Hematopoietic multipotent progenitor cell treated with erythropoietin and hydrocortisone succinate and interleukin-3 and kit ligand, for 17 days (in vitro differentiated cells): ENCODE measurements at places on chromosomes 3 and 15.
A peak's percentile ranks its signal among the peaks of the same experiment; 100 is the strongest.

GRCh38 chr3:45529697-45530096 is 64.9 kb upstream of the LIMD1 start:
- no peak for DNase-seq

GRCh38 chr3:179811321-179812095 is 158.7 kb downstream of the USP13 start:
- DNase-seq, result no peak

DNA sequence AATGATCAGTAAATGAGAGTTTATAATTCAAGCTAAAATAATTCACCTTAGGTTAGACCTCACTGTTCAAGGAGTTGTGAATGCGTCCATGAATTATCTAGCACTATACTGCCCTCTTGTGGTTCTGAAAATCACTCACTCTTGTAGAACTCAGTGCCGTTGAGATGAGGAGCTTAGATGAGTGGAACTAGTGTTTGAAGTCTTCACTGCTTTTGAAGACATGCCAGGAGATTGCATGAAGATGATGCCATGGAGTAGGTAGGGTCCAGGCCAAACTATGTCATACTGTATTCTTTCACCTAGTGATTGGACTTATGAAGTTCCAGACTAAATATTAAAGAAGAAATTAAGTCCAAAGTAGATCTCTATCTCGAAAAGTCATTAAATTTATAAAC is 28.8 kb downstream of the LYSMD4 start:
- peak; percentile 90 for DNase-seq

- DNase-seq, result no peak
Measured at GRCh38 chr3:156251424-156251823, 131.0 kb downstream of the KCNAB1 start.

GRCh38 chr3:148998715-148999423 is 7.5 kb downstream of the GYG1 start:
- no peak for DNase-seq

GRCh38 chr15:90154246-90154645 is 46.9 kb upstream of the SEMA4B start:
- no peak for DNase-seq

GRCh38 chr3:129596194-129597086 is 10.0 kb downstream of the PLXND1 start:
- DNase-seq, result no peak

GRCh38 chr15:66894986-66895780 is 170.2 kb upstream of the SMAD3 start:
- no peak for DNase-seq

GRCh38 chr3:117238806-117239205 is 529.2 kb downstream of the TUSC7 start:
- DNase-seq, result no peak

GRCh38 chr3:189602471-189602870 is 28.7 kb upstream of the TP63 start:
- no peak for DNase-seq

DNA sequence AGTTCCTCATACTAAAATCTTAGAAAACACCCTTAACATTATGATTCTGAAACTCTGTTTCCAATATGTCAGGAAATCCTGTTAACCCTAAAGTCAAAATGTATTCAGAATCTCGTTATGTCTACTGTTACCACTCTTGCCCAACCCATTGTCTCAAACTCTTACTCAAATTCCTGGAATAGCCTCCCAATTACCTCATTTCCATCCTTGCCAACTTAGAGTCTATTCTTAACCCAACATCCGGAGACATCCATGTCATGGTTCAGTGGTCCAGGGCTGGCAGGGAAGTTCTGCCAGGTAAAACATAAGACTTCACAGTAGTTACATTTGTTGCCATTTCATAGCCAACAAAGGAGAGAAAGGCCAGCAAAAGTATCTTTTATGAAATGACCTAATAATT is 593.9 kb downstream of the PYDC2 start:
- DNase-seq, result no peak

DNA sequence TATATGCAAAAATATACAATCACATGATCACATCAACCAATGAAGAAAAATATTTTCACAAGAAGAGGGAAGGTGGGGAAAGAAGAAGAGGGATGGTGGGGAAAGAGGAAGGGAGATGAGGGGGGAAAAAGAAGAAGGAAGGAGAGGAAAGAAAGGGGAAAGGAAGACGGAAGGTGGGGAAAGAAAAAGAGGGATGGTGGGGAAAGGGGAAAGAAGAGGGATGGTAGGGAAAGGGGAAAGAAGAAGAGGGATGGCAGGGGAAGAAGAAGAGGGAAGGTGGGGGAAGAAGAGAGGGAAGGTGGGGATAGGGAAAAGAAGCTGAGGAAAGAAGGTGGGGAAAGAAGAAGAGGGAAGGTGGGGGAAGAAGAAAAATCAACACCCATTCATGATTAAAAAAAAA is 3.2 kb upstream of the GOLGB1 start:
- no peak for DNase-seq

- no peak for DNase-seq
Measured at GRCh38 chr15:83766339-83766738, 112.4 kb downstream of the ADAMTSL3 start.

DNA sequence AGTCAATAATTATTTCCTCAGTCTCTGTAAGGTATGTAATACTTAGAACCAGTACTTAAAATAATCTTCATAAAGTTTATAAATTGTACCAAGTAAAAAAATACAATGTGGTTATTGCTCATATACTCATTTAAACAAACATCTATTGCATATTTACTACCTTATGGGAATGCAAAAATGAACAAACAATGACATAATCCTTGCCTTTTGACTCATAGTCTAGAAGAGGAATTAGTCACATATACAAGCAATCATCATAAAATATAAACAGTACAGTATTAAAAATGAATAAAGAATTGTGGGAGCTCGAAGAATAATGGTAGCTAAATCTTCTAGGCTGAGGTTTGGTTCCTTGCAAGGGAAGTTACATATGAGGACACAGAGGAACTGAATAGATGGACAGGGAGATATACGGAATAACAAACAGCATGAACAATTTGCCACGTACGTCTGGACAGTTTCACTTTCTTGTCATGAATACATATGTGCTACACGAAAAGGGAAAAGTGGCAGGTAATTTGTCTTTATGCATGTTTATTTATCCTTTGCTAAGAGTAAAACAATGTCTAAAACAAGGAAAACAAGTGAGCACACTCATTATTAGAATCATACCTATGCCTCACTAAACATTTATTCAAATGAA is 17.2 kb downstream of the IMPG2 start:
- DNase-seq, result no peak

GRCh38 chr3:40557575-40558161 is 32.9 kb downstream of the ZNF621 start:
- no peak for DNase-seq

DNA sequence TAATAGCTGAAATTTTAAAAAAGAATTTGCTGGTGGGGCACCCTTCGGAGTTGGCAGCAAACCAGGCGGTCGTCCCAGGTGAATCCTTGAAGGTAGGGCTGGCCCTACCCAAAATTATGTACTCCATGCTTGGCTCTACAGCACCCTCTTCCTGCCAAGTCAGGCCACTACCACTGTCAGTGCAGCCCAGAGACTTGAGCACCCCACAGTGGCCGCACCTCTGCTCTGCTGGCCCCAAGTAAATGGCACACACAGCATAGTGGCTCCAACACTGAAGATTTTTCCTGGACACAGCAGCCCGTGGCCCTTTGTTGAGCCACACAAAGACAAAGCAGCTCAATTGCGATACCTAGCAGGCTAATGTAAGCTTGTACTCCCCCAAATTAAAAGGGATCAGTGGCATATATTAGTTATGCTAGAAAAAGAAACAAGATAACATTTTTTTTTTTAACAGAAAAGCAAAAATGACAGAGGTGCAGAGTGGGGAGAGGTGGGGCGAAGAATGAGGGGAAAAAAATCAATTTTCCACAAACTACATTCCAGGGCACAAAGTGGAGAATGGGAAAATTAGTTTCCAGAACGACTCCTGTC is 250.5 kb downstream of the UACA start:
- peak; percentile 13 for DNase-seq

DNA sequence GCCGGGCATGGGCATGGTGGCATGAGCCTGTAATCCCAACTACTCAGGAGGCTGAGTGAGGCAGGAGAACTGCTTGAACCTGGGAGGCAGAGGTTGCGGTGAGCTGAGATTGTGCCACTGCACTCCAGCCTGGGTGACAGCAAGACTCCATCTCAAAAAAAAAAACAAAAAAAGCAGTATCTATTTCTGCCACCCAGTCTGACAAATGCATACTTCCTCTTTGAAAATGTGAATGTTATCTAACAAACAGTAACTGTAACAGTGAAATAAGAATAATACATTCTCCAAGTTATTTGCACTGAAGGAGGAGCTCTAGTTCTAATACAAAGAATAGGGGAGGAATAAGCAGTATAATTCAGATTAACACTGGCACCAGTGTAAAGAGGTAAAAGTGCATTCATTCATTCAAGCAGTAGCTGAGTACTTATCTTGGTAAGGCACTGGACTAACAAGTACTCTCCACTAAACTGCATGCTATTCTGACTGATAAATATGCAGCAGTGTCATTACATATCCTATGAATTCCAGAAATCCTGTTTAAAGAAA is 12.9 kb downstream of the VPS13C start:
- no peak for DNase-seq

- DNase-seq, result no peak
Measured at GRCh38 chr3:197083486-197083885, 53.9 kb upstream of the MELTF start.

- DNase-seq, result no peak
Measured at GRCh38 chr3:7508821-7509220, 647.9 kb downstream of the GRM7 start.

- no peak for DNase-seq
Measured at GRCh38 chr15:33279613-33280205, 31.1 kb upstream of the RYR3 start.

GRCh38 chr3:138686771-138687221 is 78.2 kb downstream of the FAIM start:
- DNase-seq, result no peak

DNA sequence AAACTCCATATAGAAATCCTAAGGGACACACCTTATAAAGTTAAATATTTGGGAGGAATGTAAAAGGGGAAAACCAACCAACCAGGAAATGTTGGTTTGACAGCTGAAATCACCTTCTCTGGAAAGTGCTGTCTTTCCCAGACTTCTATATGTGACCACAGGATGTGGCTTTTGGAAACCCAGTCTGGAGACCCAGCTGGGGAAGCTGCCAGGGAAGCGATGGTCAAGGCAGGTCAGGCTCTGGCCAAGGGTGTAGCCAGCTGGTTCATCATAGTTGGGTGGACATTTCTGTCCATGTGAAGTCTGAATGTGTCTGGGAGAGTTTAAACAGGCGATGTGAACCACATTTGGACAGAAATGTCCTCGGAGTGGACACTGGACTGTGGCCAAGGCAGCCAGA is 73.9 kb downstream of the ARNT2 start:
- no peak for DNase-seq

- no peak for DNase-seq
Measured at GRCh38 chr3:47291158-47291753, 8.5 kb downstream of the KLHL18 start.

DNA sequence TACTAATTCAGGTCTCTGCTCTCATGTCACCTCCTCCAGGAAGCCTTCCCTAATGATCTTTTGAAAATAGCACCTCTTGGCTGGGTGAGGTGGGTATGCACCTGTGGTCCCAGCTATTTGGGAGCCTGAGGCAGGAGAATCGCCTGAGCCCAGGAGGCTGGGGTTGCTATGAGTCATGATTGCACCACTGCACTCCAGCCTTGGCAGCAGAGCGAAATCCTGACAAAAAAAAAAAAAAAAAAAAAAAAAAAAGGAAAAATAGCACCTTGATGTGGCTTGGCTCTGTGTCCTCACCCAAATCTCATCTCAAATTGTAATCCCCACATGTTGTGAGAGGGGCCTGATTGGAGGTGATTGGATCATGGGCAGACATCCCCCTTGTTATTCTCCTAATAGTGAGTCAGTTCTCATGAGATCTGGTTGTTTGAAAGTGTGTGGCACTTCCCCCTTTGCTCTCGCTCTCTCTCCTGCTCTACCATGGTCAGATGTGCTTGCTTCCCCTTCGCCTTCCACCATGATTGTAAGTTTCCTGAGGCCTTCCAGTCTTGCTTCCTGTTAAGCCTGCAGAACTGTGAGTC is 11.2 kb upstream of the RNU6-1 start:
- DNase-seq, result no peak
